ENCODE measurements at places on chromosomes 2 and 18.

GRCh38 chr18:64119916-64120315, 29.0 kb downstream of the LINC00305 start:
- DNase-seq = no peak

- no peak for DNase-seq
Measured at GRCh38 chr2:95275601-95276243, 1.5 kb downstream of the PROM2 start.

GRCh38 chr2:12452185-12452584, 264.6 kb upstream of the TRIB2 start:
- no peak for DNase-seq

GRCh38 chr2:33489835-33490431, 13.5 kb downstream of the RASGRP3 start:
- DNase-seq = no peak

DNA sequence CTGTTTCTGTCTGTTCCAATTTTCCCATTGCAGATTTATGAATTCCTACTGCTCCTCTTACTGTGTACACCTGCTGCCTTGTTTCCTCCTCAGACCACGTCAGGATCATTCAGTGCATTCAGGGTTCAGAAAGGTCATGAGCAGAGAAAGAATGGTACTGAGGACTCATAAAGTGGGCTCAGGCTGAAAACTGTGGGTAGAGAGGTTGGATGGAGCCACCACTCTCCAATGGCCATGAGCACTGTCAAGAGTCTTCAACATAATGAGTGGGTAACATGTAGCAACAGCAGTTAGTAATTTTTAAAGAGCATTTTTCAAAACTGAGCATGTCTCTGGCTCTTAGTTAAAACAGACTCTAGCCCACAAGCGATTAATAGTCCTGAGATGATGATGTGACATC, 138.2 kb downstream of the ZEB2 start:
- DNase-seq = no peak

DNA sequence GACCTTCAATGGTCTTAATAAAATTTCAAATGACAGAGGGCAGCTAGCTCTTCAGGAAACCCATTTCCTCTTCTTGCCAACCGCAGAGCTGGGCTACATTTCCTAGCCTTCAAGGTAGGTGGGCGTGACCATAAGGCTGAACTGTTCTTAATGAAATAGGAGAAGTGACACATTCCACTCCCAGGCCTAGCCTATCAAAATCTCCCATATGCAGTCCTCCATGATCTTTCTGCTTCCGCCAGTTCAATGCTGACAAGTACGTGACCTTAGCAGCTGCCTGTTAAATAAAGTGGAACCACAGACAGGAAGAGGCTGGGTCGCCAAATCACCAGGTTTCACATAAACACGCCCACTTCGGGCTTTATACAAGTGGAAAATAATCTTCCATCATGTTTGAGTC, 13.2 kb downstream of the SERPINE2 start:
- DNase-seq = peak; percentile 71
